NCI-H1694 (cell line): ENCODE measurements at places on chromosomes 2 and 18.

DNA sequence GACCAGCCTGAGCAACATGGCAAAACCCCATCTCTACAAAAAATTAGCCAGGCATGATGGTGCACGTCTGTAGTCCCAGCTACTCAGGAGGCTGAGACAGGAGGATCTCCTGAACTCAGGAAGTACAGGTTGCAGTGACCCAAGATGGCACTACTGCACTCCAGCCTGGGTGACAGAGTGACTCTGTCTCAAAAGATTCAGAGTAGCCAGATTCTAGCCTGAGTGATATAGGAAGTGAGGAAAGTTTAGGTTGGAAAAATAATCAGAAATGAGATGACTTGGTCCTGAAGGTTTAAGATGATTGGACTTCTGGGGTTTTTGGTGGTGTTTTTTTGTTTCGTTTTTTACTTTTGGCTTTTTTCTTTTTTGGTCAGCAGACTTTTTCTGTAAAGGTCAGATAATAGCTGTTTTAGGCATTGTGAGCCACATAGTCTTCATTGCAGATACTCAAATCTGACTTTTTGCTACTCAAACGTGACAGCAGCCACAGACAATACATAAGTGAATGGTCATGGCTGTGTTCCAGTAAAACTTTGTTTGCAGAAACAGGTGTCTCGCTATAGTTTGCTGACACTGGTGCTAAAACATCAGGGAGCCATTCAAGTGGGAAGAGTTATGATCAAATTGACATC lies 104.1 kb upstream of the UBXN4 start:
- DNase-seq = no peak

GRCh38 chr18:31269566-31269965 lies 48.4 kb upstream of the DSG1 start:
- DNase-seq = no peak

DNA sequence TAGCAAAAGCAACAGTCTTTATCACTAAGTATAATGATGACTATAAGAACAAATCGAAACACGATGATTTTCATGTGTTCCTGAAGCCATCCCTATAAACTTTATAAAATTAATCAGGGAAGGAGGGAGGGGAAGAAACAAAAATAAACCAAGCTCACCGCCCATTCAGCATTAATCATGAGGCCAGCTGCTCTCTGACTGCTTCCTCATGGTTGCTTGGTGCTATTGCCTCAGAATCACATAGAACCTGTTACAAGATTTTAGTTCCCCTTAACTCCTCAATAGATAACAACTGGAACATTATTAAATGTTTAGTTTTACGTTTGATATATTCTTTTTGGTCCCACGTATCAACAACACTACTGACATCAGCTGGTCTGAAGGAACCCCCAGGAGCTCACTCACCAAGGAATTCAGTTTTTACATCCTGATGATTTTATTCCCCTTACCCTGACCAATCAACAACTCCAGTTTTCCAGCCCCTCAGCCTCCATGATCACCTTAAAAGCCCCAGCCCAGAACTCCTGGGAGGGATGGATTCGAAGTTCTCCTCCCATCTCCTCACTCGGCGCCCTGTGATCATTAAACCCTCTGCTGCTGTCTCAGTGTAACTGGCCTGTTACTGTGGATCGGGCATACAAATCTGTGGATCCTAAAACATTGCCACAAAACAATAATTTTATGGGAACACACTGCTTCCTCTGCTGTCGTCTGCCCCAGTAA lies 10.6 kb upstream of the HNRNPLL start:
- no peak for DNase-seq

DNA sequence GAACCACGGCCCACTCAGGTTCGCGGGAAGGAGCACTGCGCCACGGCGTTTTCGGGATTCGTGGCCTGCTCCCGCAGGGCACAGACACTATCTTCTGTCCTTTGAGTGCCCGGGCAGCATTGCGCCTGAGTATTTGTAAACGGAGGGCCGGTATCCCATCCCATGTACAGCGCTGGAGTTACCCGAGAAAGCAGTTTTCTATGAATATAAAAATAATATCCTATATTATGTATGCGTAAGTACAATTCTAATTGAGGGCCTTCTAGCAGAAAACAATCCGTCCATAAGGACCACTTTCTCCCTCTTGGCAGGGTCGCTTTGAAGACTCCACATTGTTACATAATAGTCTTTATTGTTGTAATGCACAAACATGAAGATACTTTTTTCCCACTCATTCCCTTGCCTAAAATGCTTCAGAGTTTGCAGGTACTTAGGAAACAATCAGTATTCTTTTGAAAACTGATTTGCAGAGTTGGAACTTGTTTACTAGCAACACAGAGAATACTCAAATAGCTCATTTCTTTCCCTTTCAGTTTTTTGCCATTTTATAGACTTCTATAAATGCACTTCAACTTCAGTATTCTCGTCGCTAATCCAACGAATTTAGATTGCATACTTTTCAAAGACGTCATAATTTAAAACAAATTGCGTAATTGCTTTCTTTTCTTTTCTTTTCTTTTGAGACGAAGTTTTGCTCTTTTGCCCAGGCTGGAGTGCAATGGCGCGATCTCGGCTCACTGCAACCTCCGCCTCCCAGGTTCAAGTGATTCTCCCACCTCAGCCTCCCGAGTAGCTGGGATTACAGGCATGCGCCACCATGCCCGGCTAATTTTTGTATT lies 1.0 kb upstream of the REV1 start:
- DNase-seq = no peak

- DNase-seq = no peak
Observed at GRCh38 chr18:48828194-48828545, 122.6 kb downstream of the SMAD7 start.

DNA sequence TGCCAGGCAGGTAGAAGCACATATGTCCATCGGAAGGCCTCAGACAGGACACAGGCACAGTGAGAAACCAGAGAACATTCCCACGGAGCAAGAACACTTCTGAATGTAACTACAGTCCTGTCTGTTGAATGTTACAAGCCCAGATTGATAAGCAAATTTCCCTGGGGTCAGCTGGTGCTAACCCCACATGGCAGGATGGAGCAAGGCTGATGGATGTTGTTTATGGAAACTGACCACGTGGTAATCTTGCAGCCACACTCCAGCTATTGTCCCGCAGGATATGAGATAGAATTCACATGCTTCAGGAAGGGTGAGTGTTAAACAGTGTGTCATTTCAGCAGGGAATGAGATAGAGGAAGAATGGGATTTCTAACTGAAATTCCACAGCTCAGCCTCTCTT lies 138.8 kb upstream of the COPS8 start:
- DNase-seq = no peak

DNA sequence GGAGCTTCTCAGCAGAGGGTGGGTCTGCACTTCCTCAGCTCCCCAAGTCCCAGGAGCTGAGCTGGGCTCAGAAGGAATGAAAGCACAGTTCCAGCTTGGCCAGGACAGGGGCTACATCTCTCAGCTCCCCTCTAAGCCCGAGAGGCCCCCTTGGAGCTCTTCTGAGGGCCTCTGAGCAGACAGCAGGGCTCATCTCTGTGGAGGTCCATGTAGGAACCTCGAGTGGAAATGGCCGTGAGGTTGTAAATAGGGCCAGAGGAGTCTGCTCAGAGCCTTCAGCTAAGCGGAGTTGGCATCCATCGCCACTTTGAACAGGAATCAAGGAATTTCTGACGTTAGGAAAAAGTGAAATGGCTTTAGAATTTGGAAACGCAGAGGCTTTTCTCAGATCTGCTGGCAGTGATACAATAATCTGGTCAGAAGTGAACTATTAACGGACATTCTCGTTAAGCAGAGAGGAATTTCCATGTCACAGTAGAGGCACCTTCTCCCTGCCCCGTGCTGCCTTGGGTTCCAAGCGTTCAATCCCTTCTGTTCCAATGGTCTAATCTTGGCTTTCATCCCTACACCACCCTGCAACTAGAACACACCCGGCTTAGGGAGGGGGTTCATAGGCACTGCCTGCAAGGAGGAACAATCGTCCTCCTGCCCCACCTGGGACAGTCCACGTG lies 213.9 kb downstream of the NDUFA10 start:
- DNase-seq = no peak

DNA sequence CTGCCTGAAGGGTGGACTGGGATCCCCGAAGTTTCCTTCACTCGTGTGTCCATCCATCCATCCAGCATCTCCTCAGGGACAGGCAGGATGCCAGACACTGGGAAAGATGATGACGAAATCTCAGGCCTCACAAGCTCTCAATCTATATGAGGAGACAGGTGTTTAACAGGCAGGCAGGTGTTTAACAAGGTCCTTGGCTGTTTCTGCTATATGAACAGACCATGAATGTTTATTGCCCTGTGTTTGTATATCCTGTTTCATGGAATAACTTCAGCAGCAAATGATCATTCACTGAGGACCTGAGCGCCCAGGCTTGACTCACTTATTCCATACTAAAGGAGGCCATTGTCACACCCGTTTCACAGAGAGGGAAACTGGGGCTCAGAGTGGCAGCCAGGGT lies 685.8 kb upstream of the HS6ST1 start:
- no peak for DNase-seq

- DNase-seq = no peak
Observed at GRCh38 chr18:2201036-2201600, 370.2 kb downstream of the METTL4 start.

- peak; percentile 77 for DNase-seq
Observed at GRCh38 chr2:175203621-175204496, 22.3 kb upstream of the ATP5MC3 start.

DNA sequence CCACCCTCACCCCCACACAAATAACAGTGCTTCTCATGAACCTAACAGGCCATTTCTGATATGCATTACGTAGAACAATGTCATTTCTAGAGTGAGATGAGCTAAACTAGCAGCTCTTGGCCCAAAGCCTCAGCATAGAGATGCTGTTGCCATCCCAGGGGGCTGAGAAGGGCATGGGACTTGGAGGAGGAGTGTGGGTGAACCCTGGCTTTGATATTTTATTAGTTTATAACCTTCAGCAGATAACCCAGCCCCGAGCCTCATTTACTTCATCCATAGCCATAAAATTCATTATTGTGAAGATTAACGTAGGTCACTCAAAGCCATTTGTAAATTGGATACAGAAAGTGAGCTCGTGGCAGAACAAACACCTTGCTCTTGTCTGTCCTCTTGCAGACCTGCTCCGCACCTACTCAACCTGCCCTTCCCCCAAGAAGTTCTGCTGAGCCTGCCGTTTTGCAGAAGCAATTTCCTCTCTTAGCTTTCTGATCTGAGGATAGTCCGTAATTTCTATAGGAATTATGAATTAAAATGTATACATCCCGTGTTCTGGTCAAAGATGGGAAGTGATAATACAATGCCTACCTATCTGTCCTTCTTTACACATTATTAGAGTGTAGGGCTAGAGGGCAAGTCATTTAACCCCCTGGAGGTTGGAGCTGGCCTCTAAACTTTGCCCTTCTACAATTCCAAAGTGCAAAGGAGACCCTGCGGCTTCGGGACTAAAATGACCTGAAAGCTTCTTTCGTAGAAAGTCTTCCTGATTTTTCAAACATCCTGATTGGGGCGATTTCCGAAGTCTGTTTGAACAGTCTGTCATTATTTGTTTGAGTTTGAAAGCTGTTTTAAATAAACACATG lies 187.4 kb downstream of the BCL2 start:
- no peak for DNase-seq

GRCh38 chr2:35415282-35415681 lies 940.3 kb upstream of the CRIM1 start:
- no peak for DNase-seq

DNA sequence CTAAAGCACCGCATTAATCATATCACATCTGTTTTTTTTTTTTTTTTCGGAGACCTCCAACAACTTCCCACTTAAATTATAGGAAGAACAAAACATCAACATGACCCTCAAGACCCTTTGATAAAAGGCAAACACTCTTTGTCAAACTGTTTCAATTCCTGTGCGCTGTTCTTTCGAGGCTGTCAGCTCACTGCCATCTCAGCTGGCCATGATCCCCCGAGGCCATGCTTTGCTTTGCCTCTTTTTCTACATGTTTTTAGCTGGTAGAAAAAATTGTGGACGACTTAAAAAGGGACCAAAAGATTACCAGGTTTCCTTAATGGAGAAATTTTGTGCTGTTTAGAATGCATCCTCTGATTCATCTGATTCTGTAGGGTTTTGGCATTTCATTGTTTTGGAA lies 138.2 kb downstream of the DPP10 start:
- DNase-seq = no peak

GRCh38 chr18:24160086-24160485 lies 21.2 kb downstream of the CABYR start:
- no peak for DNase-seq

DNA sequence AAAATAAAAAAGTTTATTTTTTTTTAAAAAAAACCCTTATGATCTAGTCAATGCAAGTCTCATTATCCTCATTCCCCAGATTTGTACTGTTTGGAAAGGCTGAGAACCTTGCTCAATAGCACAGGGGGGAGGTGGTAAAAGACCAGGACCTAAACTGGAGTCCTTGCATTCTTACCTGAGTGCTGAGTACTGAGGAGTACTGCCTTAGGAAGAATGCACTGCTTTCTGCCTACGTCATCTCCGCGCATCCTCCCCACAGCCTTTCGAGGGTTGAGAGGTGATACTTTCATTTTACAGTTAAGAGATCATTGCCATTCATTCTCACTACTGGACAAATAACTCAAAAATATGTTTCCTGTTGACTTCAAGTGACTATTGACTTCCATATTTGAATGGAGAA lies 73.8 kb downstream of the MAP3K20 start:
- no peak for DNase-seq

GRCh38 chr2:171523088-171524017 lies 1.1 kb downstream of the CYBRD1 start:
- no peak for DNase-seq

DNA sequence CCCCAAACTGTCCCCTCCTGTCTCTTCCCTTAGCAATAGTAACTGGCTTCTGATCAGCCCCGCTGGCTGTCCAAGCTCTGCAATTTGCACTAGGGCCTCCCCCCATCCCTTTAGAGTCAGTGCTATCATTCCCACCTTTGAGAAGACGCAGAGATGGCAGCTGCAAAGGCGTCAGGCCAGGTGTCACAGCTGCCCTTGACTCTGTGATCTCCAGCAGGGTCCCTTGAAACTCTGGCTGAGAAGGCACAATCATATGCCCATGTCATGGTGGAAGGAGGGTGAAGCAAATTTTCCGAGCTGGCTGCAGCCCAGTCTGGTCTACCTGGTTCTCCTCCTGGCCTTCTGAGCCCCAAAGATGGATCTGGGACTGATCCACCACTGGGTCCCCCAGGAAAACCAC lies 49.2 kb upstream of the TEX51 start:
- DNase-seq = no peak

GRCh38 chr2:205660521-205661124 lies 21.7 kb upstream of the NRP2 start:
- DNase-seq = peak; percentile 75

DNA sequence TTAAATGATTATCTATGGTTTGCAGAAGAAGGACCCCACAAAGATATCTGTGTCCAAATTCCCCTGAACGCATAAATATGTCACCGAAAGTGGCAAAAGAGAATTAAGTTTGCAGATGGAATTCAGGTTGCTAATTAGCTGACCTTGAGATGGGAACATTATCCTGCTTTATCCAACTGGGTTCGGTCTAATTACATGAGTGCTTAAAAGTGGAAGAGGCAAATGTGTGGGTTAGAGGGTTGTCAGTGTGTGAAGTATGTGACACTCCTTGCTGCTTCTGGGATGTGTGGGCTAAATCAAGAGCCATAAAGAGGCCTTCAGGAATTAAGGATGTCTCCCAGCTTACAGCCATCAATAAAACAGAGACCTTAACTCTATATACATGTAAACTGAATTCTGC lies 53.5 kb downstream of the CDH19 start:
- no peak for DNase-seq

GRCh38 chr2:176675271-176675949 lies 406.2 kb downstream of the MTX2 start:
- DNase-seq = no peak
